ENCODE measurements at places on chromosomes 3 and 15.

DNA sequence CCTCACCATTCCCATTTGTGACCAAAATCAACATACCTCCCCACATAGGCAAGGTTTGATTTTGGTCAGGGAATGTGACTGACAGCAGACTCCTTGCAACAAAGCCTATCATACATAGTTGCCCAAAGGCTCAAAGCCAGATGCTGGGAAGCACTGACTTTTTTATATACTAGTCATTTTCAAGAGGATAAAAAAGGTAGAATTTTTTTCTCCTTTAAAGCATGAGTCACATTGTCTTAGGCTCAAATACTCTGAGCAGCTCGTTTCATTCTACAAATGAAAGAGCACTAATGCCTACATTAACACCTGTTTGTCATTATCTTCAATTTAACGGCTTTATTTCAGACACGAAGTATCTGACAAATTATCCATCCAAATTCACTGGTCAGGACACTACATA is 36.2 kb downstream of the ICE2 start:
- no peak for DNase-seq

DNA sequence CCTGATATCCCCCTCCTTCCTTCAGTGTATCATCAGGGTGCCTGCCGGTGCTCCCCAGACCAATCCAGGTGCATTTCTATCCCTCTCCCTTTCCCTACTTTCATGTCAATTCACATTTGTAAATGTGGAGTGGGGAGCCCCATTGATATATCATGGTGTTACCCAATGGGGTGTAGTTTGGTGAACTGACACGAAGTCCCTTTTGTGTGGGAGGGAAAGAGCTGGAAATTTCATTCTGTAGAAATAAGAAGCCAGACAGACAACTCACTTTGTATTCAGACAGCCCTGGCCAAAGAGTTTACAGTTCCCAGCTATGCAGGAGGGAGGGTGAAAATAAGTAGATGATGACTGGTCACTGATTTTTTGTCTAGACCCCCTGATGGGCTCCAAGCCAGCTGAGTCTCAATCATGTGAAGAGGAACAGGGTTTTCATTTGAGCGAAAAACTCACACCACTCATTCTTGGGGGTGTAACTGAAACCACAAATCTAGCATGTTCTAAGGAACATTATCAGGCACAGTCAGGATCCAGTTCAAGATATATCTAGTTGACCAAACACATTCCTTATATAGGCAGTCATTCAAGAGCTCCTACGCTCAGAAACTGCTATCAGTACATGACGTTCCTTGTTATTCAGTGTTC is 58.9 kb downstream of the LMCD1 start:
- no peak for DNase-seq

- DNase-seq, result no peak
Measured at GRCh38 chr3:53671192-53671960, 174.8 kb downstream of the CHDH start.

- no peak for DNase-seq
Measured at GRCh38 chr3:180959691-180960090, 29.8 kb downstream of the DNAJC19 start.

- no peak for DNase-seq
Measured at GRCh38 chr15:67208396-67208795, 46.1 kb downstream of the AAGAB start.

DNA sequence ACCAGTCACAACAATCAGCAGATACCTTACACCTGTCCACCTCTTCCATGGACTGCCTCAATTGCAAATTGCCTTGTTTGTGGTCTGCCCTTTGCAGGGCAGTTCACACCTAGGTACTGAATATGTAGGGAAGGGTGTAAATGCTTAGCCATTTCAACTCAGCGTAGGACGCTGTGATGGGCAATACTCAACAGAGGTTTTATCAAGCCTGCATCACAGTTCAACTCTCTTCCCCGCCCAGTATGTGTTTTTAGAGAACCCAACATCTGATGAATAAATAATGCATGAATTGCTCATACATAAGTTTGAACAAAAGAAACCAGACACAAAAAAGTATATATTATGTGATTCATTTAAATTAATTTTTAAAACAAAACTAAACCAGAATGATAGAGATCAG is 124.4 kb downstream of the P2RY1 start:
- DNase-seq, result no peak

Measured in D341Med (cell line).